ENCODE measurements at places on chromosomes 2 and 18. TPM values are rescaled to one million over a fixed set of nuclear protein-coding genes. Genes with fewer than 3 reads are reported as not detected.

DNA sequence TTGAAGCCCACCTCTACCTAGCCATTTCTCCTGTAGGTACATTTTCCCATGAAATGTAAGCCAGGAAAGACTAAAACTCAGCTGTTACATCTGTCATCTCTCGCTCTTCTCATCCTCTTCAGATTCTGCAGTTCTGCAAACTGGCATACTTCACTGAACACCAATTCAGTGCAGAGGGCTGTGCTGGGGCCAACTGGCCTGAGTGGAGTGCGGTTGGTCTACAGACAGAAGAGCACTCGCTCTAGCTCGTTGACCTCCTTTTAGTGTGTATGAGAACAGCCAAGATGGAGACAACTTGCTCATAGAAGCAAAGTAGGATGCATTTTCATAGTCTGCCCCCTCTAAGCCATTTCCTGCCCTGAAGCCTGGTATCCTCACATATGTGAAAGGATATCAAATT lies 862.6 kb downstream of the BCL11A start:
- no peak for DNase-seq

- no peak for DNase-seq
Measured at GRCh38 chr18:24003903-24004640, 10.5 kb upstream of the TTC39C start.

DNA sequence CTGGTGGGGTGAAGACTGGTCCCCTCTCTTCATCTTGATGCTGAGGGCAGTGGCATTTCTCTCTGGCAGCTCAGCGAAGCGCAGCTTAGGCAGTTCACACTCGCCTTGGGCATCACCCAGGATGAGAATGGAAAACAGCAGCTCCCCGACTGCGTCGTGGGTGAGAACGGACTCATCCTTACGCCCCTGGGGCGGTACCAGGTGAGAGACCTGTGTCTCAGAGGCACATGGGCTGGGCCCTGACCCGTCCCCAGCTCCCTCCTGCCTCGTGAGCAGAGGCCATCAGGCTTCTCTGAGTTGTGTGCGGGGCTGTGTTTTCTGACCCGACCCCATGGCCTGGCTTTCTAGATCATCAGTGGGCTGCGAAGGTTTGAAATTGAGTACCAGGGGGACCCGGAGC lies 8.2 kb upstream of the CCDC74A start:
- no peak for DNase-seq

GRCh38 chr2:83368461-83368860 lies 1090.6 kb downstream of the SUCLG1 start:
- DNase-seq: no peak

Gene IL36G
- polyA plus RNA-seq: 1.7 TPM

Gene ANKRD30BL
- polyA plus RNA-seq: not detected
